Fibroblast of mammary gland (primary cell): ENCODE measurements at places on chromosomes 3 and 15.

GRCh38 chr15:99509686-99510461, 55.9 kb upstream of the MEF2A start:
- no peak for DNase-seq

DNA sequence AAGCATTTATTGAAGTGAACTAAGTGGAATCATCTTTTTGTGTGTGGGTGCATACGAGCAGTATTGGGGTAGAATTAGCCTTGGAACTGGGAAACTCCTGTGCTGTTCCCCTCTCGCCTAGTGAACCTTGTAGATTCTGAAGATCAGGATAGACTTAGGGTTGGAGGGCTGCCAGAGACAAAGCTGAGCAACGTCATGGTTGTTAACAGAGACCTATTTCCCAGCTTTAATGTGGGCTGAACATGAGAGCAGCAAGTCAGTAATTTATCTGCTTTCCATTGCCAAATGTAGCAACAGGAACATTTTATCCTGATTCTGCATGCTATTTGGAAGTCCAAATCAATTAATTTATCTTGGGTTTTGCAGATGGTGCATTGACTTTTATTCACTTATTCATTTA, 246.6 kb downstream of the IL20RB start:
- no peak for DNase-seq

- no peak for DNase-seq
Measured at GRCh38 chr3:116966649-116967048, 257.1 kb downstream of the TUSC7 start.

DNA sequence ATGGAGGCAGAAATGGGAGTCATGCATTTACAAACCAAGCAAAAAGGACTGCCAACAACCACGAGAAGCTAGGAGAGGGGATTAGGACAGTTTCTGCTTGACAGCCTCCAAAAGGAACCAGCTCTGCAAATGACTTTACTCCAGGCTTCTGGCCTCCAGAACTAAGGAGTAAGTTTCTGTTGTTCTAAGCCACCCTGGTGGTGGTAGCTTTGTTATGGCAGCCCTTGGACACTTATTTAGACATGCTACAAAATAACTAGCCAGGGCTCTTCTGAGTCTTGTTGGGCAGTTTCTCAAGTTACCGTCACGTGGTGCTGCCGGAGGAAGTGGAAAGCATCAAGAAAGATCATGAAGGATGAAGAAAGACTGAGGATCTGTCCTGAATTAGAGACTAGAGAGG, 386.5 kb downstream of the LRTM1 start:
- no peak for DNase-seq

DNA sequence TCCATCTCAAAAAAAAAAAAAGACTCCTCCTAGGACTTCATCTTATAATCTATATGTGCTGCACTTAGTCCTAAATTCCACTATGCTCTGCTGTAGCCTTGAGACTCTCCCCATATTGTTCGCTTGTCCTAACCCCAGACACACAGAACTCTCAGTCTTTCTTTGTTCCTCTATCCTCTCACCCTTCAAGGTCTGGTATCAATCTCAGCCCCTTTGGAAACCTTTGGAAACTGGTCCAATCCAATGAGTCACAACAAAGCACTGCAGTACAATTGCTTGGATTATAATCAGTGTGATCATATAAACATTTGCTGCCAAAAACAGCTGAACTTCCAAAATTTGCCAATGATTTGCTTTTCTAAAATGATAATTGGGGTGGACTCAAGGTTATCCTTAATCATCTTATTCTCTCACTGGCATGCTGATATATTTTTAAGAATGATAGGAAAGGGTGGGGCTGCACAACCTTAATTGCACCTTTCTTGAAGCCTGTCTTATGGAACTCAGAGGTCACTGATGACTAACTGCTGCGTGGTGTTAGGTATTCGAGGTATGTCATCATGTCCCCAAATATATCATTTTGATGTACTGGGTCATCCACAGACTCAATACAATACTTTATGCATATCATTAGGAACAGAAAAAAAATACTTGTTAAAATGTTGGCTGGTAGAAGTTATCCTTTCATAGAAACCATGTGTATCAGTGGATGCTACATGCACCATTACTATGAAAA, 756.7 kb downstream of the NR2F2 start:
- DNase-seq: peak; percentile 3

DNA sequence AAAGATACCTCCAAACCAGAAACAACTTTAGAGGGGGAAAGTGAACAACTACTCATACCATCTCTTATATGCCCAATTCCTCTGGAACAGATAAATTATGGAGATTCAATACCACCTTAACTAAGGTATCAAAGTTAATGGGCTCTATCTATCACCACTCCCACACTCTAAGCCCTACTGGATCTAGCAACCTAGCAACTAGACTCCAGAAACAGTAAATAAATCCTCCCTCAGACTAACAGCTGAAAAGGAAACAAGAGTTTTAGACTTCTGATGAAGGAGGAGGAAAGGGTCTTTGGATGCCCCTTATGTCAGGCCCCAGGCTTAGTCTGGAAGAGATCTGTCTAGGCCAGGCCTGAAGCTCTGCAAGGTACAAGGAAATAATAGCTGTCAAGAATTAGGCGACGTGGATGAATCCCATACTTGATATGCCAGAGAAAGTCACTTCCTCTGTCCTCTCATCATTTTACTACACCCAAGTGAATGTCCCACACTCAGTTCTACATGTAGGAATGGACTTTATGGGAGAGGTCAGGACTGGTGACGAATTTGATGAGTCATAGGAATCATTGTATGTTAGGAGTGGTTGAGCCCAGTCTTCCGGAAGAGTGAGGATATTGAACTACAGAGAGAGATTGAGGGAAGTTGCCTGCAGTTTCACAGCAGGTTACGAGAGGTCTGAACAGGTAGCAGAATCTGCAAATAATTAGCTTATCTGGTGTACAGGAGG, 113.8 kb downstream of the AKAP13 start:
- DNase-seq: peak; percentile 95

- no peak for DNase-seq
Measured at GRCh38 chr3:52524752-52525679, 8.6 kb downstream of the NT5DC2 start.

DNA sequence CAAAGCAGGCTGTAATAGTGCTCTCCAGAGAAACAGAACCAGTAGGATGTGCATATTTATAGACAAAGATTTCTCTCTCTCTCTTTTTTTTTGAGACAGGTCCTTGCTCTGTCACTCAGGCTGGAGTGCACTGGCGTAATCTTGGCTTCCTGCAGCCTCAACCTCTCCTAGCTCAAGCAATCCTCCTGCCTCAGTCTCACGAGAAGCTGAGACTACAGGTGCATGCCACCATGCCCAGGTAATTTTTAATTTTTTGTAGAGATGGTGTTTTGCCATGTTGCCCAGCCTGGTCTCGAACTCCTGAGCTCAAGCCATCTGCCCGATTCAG, 67.1 kb upstream of the CHD2 start:
- no peak for DNase-seq

GRCh38 chr3:150746791-150747590, 16.0 kb downstream of the SIAH2 start:
- DNase-seq: no peak
